NK-92 treated with Interleukin-12 subunit alpha and Interleukin-12 subunit beta, amount 100 ng/mL, for 24 hours (cell line): ENCODE measurements at places on chromosomes 13 and 19.

DNA sequence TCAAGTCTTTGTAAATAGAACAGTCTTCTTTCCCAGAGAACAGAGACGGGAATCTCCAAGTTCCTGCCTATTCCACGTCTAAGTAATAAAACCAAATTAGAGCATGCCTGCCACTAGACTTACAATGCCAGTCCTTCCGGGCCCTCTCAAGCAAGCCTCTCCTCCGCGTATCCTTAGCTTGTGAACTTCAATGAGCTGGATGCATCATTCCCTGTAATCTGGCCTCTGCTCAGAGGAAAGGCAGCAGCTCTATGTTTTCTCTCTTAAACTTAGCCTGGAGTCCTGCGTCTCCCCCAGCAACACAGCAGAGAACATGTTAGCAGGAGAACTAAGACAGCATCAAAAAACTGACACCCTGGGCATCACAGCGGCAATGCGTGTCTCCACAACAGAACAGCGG is 8.2 kb downstream of the NALCN start:
- no peak for DNase-seq

DNA sequence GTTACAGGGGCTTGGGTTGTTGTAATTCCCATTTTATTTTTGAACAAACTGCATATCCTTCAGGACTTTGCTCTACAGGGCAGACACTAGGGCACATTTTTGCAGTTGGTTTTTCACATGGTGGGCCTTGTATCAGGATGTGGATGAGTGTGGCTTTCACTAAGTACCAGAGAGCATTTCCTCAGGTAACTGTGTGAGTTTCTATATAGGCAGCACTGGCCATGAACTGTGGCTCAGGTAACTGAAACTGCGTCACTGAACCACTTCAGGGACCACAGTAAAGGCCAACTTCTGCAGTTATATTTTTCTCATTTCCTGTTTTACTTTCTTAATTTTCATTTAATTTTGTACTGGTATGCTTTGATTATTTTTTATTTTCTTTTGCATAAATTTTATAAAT is 166.5 kb downstream of the ZNF486 start:
- DNase-seq: no peak

GRCh38 chr19:56319991-56320390 is 5.4 kb upstream of the ZSCAN5A start:
- DNase-seq: no peak

GRCh38 chr19:35320065-35320713 is 8.8 kb upstream of the CD22 start:
- DNase-seq: no peak

GRCh38 chr19:19575411-19575810 is 37.3 kb downstream of the CILP2 start:
- no peak for DNase-seq

GRCh38 chr19:38562096-38562495 is 55.7 kb downstream of the MAP4K1 start:
- no peak for DNase-seq

DNA sequence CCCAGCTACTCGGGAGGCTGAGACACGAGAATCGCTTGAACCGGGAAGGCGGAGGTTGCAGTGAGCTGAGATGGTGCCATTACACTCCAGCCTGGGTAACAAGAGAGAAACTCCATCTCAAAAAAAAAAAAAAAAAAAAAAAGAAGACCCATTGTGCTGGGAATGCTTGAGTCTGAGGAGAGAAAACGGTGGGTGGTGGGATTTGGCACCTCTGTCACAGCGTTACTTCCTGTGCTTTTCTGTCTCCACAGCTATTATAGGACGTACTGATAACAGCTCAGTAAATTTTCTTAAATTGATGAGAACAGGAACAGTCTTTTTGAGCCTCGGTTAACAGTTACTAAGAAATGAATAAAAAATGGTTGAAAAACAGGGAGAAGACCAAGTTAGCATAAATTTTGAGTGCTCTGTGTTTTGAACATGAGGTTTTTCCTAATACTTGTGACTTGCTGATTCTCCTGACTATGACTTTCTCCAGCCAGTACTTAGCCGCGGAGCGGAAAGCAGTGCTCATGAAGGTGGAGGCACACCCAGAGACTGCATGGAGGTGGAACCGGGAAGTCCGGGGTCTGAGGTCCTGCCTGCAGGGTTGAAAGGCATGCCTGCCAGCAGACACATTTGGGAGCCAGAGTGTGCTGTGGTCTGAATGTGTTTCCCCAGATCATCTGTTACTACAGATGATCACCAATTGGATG is 55.3 kb upstream of the TEX29 start:
- no peak for DNase-seq

- no peak for DNase-seq
These were observed 26.9 kb upstream of the TMEM160 start for GRCh38 chr19:47075179-47075810.

DNA sequence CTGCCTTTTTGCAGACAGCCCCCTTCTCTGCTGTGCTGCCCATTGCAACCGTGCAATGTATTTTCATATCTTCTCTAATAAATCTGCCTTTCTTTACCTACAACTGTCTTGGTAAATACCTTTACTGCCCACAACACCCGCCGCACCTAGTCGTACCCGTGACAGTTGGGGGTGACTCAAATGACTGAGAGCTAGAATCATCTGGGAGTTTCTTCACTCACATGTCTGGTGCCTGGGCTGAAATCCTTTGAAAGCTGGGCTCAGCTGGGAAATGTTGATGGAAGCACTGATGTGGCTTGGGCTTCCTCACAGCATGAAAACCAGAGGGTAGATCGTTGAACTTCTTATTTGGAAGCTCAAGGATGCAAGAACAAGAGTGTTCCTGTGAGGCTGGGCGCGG is 2.8 kb upstream of the PNMA8A start:
- DNase-seq: no peak

DNA sequence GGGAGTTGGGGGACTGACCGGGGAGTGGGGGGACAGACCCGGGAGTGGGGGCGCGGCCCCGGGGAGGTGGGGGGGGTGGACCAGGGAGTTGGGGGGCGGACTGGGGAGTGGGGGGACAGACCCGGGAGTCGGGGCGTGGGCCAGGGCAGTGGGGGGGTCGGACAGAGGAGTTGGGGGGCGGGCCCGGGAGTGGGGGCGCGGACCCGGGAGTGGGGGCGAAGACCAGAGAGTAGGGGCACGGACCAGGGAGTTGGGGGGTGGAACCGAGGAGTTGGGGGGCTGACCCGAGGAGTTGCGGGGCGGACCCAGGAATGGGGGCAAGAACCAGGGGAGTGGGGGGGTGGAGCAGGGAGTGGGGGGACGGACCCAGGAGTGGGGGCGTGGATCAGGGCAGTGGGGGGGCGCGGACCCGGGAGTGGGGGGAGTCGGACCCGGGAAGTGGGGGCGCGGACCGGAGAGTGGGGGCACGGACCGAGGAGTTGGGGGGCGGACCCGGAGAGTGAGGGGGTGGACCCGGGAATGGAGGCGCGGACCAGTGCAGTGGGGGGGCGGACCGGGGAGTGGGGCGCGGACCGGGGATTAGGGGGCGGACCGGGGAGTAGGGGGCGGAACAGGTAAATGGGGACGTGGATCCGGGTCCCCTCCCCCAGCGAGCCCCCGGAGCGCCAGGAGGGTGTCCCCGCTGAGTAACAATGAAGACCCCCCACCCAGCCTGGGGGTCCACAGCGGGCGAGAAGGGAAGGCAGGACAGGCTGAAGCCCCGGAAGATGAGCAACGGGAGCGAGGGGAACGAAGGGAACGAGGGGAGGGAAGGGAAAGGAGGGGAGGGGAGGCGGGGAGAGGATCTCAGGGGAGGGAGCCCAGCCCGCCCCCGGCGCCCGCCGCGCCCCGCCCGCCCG is 589 bp downstream of the R3HDM4 start:
- no peak for DNase-seq

DNA sequence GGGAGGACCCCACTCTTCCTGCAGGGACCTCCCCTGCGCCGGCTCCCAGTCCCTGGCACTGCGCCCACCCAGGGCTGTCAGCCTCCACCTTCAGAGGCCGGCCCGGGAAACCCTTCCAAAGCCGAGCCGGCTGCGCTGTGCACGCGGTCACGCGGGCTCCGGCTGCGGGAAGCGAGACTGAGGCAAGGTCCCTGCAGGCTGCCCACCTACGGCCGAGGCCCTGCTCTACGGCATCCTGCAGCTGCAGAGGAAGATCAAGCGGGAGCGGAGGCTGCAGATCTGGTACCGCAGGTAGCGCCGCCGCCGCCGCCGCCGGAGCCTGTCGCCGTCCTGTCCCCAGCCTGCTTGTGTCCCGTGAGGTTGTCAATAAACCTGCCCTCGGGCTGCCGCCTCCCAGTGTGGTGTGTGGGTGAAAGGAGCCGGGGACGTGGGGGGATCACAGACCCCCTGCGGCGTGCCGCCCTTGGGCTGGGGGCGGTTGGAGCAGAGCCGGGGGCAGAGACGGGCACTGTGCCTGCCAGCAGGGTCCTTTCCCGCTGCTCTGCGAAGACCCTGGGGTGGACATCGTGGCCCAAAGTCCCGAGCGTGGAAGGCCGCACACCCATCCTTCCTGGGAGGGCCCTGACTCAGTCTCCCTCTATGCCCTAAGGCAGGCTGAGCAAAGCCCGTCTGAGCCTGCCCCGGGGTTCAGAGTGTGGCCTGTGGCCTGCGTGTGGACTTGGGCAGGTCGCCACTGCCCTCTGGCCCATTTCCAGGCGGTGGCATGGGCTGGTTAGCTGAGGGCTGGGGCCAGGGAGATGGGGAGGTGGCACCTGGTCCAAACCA is 5.9 kb downstream of the GAMT start:
- no peak for DNase-seq

DNA sequence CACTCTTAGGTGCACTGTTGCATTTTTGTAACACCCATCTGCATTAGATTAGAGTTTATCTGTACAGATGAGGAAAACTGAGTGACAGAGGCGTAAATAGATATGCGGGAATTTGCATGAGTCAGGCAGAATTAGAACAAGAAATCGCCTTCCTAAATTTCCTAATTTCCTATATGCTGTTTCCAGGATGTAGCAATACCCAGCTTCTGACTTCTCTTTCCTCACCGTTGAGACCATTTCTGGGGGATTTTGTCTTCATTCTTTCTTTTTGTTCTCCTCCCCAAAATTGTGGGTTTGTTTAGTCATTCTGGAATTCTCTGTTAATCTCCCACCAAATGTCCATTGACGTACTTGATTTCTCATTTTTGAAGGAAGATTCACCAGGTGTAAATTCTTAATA is 10.6 kb upstream of the ZNF792 start:
- DNase-seq: no peak

GRCh38 chr19:51676566-51677083 is 16.5 kb upstream of the SPACA6 start:
- no peak for DNase-seq

GRCh38 chr19:33399745-33400681 is 26.5 kb downstream of the CEBPG start:
- DNase-seq: no peak

DNA sequence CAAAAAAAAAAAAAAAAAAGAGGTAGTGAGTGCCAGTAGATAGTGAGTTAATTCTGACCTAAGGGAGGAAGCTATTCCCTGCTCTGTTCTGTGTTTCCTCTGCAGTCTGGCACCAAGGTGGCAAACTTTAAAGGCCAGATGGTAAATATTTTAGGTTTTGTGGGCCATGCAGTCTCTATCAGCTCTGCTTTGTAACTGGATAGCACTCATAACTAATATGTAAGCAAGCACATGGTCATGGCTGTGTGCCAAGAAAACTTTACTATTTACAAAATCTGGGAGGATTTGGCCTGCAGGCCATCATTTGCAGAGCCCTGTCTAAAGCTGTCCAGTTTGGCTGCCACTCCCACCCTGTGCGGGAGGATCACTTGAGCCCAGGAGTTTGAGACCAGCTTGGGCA is 4.3 kb downstream of the PIN1 start:
- no peak for DNase-seq

- no peak for DNase-seq
These were observed 151.0 kb upstream of the TMTC4 start for GRCh38 chr13:100825557-100825956.

GRCh38 chr19:45590300-45591003 is 5.8 kb upstream of the OPA3 start:
- no peak for DNase-seq
